Activated naive CD4-positive, alpha-beta T cell (primary cell): ENCODE measurements at places on chromosomes 3 and 15.

- DNase-seq, result no peak
These were observed 33.1 kb downstream of the PTX3 start for GRCh38 chr3:157469561-157470294.

DNA sequence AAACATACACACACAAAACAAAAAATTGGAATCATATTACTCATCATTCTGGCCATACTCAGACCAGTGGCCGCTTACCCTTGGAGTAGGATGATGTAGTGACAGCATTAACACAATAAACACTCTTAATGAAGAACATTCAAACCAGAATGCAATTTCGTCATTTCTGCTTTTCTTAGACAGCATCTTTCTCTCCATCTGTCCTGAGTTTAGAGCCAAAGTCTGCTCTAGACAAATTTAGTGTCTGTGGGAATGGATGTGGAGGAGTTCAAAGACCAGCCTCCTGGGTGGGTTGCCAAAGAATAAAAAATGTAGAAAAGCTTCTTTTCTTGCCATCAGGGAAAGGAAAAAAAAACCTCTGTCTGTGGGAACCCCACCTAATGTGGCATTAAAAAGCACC lies 212.4 kb upstream of the POU1F1 start:
- DNase-seq, result no peak

GRCh38 chr3:70108072-70108471 lies 108.5 kb downstream of the SAMMSON start:
- no peak for DNase-seq

GRCh38 chr15:55799291-55800212 lies 56.6 kb upstream of the PRTG start:
- no peak for DNase-seq

DNA sequence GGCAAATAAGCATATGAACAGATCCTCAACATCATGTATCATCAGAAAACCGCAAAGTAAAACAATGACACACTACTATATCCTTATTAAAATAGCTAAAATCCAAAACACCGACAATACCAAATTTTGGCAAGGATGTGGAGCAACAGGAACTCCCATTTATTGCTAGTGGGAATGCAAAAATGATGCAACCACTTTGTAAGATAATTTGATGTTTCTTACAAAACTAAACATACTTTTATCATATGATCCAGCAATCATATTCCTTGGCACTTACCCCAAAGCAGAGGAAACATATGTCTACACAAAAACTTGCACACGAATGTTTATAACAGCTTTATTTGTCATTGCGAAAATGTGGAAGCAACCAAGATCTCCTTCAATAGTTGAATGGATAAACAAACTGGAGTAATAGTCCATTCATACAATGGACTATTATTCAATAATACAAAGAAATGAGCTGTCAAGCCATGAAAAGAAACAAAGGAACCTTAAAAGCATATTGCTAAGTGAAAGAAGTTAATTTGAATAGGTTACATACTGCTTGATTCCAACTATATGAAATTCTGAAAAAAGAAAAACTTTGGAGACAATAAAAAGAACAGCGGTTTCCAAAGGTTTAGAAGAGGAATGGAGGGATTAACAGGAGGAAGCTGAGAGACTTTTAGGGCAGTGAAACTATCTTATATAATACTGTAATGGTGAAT lies 172.0 kb downstream of the VPS13C start:
- DNase-seq, result no peak

GRCh38 chr3:40689837-40690236 lies 165.1 kb downstream of the ZNF621 start:
- DNase-seq, result no peak

- no peak for DNase-seq
These were observed 9.1 kb upstream of the TIPARP start for GRCh38 chr3:156665291-156665690.

DNA sequence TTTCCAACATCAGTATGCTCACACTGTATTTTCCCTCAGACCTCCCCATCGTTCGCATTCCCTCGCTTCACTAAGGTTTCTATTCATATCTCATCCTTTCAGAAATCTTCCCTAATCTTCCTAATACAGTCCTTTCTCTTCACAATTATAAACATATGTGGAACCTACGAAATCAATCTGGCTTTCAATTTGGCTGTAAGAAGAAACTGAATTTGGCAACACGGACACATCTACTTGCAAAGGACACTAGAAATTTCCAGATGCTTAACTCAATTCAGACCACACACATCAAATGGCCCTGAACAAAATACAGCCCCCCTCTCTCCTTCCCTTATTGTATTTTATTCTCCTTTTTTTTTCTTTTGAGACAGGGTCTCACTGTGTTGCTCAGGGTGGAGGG lies 39.1 kb upstream of the TM4SF19 start:
- DNase-seq, result no peak

GRCh38 chr3:126678693-126679317 lies 23.9 kb upstream of the TXNRD3 start:
- no peak for DNase-seq

DNA sequence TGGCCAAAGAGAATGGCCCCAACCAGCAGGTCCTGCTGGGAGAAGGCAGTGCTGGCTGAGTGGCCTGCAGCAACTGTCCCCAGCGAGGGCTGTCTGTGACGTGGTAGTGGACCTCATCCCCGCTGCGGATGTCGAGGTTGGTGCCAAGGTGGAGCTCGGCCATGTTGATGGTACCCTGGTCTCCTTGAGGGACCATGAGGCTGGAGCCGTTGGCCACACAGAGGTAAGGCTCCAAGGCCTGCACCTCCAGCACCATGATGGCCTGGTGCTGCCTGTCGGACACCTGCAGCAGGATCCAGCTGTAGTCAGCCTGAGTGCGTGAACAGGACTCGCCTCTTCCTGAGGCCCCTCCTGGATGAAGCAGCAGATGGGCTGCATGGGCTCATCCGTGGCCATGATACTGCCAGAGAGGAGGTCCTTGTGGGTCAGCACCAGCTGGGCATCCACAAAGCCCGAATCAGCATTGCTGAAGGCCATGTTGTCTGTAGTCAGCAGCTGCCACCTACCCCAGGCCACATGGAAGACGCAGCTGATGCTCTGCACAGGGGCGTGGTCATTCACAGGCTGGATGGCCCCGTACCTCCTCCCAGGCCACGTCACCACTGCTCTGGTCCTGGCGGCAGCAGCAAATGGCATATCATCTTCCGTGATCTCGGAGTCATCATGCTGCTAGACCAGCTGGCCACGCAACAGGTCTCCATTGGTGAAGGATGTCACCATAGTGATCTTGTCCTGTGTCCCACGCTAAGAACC lies 167.5 kb downstream of the GOLGA6L4 start:
- DNase-seq, result no peak

GRCh38 chr15:85872125-85872524 lies 77.4 kb upstream of the KLHL25 start:
- DNase-seq, result no peak

DNA sequence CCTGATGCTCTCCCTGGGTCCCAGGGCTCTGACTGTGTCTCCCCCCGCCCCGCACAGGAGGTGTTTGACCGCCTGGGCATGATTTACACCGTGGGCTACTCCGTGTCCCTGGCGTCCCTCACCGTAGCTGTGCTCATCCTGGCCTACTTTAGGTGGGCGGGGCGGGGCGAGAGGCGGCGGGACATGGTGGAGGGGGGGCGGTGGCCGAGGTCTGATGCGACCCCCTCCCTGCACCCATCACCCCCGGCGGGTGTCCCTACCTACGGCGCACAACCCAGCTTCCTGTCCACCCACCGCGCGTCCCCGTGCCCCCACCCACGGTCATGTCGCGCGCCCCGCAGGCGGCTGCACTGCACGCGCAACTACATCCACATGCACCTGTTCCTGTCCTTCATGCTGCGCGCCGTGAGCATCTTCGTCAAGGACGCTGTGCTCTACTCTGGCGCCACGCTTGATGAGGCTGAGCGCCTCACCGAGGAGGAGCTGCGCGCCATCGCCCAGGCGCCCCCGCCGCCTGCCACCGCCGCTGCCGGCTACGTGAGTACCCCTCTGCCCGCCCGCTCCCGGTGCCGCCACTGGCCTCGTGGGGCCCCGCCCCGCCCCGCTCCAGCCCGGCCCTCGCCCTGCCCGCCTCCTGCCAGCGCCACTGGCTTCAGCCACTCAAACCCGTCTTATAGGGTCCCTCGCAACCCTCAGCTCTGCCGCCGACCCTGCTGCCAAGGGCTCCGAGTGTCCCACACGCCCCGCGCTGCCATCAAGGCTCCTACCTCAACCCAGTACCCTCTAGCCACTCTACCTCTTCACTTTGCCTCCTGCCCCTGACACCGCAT lies 21.0 kb downstream of the PTH1R start:
- no peak for DNase-seq
